ENCODE measurements at places on chromosomes 6 and 20.
A peak's percentile ranks its signal among the peaks of the same experiment; 100 is the strongest.

GRCh38 chr6:117607511-117607910 is 5.2 kb upstream of the GOPC start:
- DNase-seq, result no peak

DNA sequence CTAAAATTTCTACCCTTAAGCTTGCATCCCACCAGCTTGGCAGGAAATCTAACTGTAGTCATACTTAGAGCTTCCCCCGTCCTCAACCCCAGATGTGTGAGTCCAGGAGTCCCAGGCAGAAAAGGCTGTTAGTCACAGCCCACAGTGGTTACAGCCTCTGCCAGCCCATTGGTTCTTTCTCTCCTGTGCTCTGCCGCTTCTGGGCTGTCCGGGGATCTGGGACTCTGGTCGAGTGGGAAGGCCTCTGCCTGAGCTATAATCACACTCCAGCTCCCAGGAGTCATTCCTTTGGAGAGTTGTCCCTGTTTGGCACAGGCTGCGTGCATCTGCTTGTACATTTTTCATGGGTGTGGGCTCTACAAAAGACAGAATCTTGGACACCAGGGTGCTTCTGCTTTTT is 45.6 kb upstream of the FYN start:
- peak; percentile 70 for DNase-seq

DNA sequence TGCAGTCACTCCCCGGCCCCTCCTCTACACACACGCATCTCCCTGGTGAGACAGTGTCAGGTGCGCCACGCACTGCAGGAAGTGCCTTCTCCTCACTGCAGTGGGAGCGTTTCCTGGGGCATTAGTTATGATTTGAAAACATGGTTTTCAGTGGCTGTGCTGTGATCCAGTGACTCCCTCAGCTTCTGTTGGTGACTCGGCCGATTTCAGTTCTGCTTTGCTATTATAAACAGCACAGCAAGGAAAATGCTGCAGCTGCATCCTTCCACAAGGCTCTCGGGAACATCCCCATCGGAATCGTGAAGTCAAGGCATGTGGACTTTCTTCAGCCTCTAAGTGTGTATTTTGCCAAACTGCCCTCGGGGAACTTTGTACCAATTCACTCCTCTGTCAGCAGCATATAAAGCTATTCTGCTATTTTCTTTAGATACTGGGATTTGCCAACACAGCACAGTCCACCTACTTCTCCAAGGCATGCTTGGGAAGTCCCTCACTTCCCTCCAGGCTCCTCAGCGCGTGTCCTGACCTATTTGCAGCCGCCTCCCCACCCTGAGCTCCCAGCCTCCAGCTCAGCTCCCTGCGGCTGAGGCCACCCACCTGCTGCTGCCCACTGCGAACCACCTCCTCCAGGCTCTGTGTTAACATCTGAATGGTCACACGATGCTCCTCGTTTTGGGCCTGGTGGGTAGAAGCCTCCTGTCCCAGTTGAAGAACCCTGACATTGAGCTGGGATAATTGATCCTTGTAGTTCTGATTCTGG is 54.5 kb downstream of the GINS1 start:
- no peak for DNase-seq

- DNase-seq, result no peak
Observed at GRCh38 chr6:163099621-163100171, 314.8 kb upstream of the QKI start.

DNA sequence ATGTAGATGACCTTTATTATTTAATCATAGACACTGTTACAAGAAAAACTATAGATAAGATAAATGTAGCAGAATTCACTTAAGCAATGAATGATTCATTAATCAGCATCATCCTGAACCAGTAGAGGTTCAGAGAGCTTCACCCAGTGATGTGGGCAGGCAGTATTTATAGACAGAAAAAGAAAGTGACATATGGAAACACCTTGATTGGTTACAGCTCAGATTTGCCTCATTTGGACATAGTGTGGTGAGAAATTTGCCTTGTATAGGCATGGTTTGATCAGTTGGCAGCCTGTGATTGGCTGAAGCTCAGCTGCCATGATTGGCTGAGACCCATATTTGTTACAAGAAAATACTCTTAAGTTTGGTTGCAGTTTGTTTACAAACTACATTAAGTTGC is 4.6 kb downstream of the C6orf58 start:
- DNase-seq, result no peak

Data from brain microvascular endothelial cell (primary cell).